ENCODE measurements at places on chromosomes 7 and 10.

DNA sequence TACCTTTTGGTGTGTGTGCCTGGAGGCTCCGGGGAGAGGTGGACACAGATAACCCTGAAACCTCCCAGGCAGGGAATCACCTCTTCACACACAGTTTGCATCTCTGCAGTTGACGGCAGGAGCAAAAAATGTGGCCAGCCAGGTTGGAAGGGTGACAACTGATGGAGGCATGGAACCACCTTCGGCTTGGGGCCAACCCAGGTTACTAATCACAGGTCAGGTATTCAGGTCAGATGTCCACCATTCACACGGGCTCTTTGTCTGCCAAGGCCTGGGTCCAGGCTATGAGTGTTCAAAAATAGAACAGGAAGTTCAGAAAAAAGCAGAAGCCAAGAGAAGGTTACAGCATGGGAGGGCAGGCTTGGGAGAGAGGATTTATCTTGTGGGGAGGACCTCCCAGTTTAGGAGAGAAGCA, 137.2 kb upstream of the EFCAB10 start:
- DNase-seq, result no peak

DNA sequence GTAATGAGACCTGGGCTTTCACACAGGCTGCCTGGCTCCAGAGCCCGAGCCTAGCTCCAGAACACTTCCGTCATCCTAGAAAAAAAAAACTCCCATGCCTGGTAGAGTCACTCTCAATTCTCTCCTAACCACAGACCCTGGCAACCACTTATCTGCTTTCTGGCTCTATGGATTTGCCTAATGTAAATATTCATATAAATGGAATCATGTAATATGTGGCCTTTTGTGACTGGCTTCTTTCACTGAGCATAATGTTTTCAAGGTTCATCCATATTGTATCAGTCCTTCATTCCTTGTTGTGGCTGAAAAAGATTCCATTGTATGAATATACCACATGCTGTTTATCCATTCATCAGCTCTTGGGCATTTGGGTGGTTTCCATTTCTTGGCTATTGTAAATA, 167.7 kb upstream of the MKLN1 start:
- DNase-seq, result no peak

- DNase-seq, result no peak
Observed at GRCh38 chr7:43164757-43165156, 52.3 kb downstream of the HECW1 start.

- no peak for DNase-seq
Observed at GRCh38 chr7:135512135-135512887, 2.4 kb upstream of the CNOT4 start.

DNA sequence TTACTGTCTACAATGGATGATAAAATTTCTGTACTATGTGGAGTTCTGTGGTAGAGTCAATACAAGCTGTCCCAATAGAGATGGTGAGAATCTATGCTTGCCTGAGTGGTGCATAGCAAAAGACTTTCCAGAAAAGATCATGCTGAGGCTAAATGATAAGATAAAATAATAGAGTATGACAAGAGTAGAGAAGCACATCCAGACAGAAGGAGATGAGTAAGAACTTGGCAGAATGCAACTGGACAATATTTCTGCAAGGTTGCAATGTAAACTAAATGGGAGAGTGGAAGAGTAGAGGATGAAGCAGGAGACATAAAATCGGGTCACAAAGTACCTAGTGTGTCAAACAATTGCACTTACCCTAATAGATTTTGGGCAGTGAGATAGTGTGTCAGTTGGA, 347.6 kb downstream of the MDFIC start:
- no peak for DNase-seq

- DNase-seq, result no peak
Observed at GRCh38 chr7:2512179-2512661, 7.4 kb upstream of the LFNG start.

DNA sequence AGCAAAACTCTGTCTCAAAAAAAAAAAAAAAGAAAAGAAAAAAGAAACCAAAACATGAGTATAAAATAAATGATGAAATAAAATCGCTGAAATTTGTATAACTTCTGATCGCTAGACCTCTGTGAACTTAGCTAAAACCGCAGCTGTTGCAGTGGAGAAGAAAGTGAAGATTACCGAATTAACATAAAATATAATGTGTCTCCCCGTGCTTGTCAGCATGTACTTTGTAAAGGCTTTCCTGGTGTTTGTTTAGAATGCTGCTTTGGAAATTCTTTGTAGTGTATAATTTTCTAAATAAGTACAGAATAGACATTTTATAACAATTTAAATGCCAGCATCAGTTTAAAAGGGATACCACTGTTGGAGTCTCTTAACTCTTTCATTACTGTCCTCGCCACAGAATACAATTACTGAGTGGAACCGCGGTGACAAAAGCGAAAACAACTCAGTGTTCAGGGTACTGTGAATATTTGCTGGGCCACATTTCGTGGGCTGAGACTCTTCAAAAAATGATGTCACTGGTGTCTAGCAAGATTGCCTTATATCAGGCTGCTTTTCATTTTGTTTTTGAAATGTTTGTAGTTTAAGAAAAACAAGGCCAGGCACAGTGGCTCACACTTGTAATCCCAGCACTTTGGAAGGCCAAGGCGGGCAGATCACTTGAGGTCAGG, 167.7 kb downstream of the NSUN6 start:
- no peak for DNase-seq

GRCh38 chr10:87847550-87847949, 15.8 kb downstream of the KLLN start:
- no peak for DNase-seq

GRCh38 chr10:7015457-7015856, 395.4 kb downstream of the SFMBT2 start:
- no peak for DNase-seq

- DNase-seq, result no peak
Observed at GRCh38 chr10:4704034-4704545, 121.9 kb upstream of the AKR1E2 start.

GRCh38 chr7:52362521-52362920, 672.9 kb upstream of the POM121L12 start:
- DNase-seq, result no peak

GRCh38 chr7:117323851-117324711, 1.2 kb upstream of the WNT2 start:
- no peak for DNase-seq

DNA sequence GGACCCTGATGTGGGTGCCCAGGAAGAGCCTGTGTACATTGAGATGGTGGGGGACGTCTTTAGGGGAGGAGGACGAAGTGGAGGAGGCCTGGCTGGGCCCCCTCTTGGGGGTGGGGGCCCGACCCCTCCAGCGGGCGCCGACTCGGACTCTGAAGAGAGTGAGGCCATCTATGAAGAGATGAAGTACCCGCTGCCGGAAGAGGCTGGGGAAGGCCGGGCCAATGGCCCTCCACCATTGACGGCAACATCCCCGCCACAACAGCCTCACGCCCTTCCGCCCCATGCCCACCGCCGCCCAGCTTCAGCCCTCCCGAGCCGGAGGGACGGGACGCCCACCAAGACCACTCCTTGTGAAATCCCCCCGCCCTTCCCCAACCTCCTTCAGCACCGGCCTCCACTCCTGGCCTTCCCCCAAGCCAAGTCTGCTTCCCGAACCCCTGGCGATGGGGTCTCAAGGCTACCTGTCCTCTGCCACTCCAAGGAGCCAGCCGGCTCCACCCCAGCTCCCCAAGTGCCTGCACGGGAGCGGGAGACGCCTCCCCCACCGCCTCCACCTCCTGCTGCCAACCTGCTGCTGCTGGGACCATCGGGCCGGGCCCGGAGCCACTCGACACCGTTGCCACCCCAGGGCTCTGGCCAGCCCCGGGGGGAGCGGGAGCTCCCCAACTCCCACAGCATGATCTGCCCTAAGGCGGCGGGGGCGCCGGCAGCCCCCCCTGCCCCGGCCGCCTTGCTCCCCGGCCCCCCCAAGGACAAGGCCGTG, 4.8 kb downstream of the NYAP1 start:
- DNase-seq, result no peak

- DNase-seq, result no peak
Observed at GRCh38 chr7:100764841-100765240, 31.4 kb downstream of the ZAN start.

DNA sequence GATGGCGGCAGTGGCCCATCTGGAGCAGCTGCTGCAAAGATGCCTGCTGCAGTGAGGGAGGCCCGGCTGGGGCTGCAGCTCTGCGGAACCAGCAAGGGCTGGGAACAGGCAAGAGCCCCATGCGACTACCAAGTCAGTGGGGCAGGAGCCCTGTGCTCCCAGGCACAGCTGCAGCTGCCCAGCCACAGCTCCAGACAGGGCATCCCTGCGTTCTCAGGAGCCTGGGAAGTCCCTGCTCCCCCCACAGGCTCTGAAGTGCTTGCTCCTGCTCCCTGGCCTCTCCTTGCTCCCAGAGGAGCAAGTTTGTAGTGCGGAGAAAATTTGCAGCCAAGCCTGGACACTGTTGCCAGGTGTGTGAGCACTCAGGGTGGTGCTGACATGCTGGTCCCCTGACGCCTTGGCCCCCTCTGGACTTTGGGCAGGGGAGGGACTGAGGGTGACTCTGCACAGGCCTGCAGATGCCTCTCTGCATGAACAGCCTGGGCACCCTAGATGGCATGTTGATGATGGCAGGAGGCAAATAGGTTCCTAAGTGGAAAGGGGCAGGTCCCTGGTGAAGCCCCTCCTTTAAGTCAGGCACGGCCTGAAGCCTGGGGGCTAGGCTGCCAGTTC, 105.6 kb downstream of the LYZL1 start:
- no peak for DNase-seq

DNA sequence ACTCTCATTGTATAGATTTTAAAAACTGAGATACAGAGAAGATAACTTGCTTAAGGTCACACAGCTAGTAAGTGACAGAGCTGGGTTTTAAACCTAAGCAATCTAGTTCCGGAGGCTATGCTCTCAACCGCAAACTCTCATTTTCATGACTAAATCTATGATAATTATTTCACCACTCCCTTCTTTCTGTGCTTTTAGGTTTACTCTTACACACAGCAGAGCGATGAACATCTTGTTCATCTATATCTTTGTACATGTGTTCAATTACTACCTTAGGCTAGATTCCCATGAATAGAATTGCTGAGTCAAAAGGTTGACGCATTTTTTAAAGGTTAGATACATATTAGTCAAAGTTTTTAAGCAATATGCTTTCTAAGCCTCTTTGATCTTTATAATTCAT, 154.8 kb downstream of the CHN2 start:
- DNase-seq, result no peak

DNA sequence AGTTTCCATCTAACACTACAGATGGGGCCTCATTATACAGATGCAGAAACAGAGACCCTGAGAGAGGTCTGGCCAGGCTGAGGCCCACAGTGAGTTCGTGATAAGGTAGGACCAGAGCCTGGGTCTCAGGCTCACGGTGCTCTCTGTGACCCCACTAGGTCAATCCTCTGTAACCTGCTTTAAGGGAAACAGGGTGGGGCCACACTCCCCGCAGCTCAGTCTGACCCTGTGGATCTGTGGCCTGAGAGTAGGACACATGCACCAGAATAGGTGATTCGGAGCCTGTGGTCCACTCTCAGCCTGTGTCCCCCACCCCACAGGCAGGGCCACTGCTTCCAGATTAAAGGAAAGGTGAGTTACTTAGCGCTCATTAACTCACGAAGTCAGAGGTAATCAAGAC, 137.8 kb upstream of the FAM20C start:
- no peak for DNase-seq

DNA sequence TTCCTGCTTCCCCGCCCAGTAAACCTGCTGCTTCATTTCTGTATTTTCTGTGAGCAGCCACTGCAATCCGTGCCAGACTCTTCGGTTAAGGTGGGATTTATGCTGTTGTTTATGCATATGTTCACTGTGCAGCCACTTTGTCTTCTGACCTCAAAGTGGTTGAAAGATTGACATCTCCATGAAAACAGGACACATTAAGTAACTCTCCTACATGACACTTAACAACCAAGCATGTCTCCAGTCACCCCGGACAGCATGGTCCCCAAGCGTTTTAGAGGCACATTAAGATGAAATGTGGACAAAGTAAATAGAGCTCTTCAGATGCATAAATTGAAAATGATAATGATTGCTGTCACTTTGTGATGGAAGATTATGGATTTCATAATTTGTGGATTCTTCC, 421.3 kb downstream of the GFRA1 start:
- DNase-seq, result no peak

DNA sequence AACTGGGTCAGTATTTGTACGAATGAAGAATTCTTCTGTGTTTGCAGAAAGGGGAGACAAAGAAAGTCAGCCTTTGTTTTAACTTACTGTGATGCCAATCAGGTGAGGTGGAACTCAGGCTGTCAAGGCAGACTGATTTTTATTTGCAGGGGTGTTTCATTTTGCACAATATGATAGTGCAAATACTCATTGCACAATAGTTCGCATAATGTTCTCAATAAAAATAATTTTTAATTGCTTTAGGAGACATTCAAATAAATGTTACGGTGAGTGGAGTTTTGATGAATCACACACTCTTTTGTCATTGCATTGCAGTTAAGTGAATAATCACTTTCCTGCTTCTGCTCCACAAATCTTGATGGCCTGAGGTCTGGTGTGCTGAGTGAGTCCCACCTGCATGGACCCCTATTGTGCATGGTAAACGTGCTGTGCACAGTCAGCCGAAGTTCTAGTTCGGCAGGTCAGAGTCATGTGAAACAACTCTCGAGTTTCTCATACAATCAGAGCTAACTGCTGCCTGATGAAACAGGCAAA, 141.3 kb upstream of the FZD8 start:
- no peak for DNase-seq

All from stimulated activated CD8-positive, alpha-beta memory T cell treated with anti-CD3 and anti-CD28 coated beads, Interleukin-15, amount 100 ng/mL, for 4 hours (primary cell).